ENCODE measurements at places on chromosomes 13 and 19.

- DNase-seq = no peak
Measured at GRCh38 chr19:19482809-19483596, 32.3 kb downstream of the TSSK6 start.

GRCh38 chr13:30851697-30852096 lies 54.4 kb upstream of the MEDAG start:
- no peak for DNase-seq

DNA sequence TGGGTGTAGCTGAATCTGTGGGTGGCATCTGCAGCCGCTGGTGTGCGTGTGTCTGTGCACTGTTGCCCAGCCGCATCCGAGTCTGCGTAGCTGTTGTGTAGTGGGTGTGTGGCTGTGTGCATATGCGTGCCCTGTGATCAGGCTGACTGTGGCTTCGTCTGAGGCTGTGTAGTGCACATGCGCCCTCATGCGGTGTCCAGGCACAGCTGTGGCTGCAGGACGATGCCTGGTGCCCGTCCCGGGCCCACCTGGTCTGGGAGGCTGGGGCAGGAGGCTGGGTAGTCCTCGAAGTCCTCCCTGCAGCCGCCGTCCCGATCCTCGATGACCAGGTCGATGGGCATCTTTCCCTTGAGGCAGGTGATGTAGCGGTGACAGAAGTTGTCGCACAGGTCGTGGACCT lies 4.9 kb downstream of the MEIS3 start:
- DNase-seq = no peak

GRCh38 chr19:12453495-12453894 lies 12.7 kb upstream of the ZNF443 start:
- no peak for DNase-seq

DNA sequence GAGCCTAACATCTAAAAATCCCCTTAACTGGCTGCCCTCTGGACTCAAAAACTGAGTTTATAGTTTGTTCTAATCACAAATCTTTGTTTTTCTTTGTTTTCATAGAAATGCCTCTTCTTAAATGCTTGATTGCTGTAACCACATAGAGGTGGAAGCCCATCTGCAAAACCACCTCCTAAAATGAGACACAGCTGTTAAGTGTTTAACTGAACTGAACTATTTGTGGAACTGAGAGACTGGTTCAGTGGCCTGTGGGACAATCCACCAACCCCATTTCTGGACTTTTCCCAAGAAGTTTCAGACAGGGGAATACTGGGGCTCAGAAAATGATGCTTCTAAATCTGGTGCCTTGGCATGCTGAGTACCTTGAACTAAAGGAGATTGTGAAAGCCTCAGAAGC lies 50.9 kb upstream of the TM9SF2 start:
- DNase-seq = no peak

GRCh38 chr13:42394361-42394708 lies 122.4 kb downstream of the AKAP11 start:
- DNase-seq = no peak

All from GM04503 (cell line).